ENCODE measurements at places on chromosomes 6 and 20.

- DNase-seq: no peak
These were observed 13.7 kb upstream of the ZFP57 start for GRCh38 chr6:29694637-29695036.

GRCh38 chr6:7907159-7907558 is 3.4 kb downstream of the TXNDC5 start:
- no peak for DNase-seq

GRCh38 chr6:124881898-124882578 is 80.2 kb upstream of the RNF217 start:
- DNase-seq: no peak

DNA sequence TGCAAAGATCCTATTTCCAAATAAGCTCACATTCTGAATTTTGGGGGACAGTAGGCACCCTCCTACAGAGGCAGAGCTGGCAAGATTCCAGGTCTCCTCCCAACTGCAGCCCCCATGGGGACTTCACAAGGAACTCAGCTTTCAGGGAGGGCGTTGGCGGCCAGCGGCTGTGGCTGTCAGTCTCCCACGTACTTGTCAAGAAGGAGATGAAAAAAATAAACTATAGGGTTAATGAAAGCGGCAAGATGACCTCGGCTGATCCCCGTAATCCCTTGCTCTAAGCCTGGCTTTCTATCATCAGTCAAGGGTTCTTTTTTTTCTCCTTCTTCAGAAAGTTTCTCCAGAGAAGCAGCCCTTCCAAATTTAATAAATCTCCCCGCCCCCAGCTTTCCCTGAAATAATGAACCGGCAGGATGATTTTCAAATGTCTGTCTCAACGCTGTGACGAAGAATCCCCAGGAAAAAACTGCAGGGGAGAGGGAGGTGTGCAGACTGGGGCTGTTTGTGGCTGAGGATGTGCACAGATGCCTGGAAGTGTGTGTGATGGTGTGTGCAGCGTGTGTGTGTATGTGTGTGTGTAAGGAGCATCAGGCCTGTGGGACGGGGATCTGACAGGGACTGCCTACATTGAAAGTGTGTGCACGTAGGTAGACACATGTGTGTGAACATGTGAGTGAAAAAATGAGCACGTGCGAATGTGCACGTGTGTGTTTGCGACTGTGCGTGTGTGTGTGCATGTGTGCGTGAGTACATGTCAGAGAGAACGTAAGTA is 78.7 kb downstream of the SLC2A10 start:
- DNase-seq: no peak

GRCh38 chr20:51445591-51445990 is 96.9 kb downstream of the NFATC2 start:
- no peak for DNase-seq

- no peak for DNase-seq
These were observed 71.3 kb upstream of the TINAG start for GRCh38 chr6:54236984-54237383.

GRCh38 chr6:9576521-9576920 is 838.4 kb downstream of the TFAP2A start:
- no peak for DNase-seq

GRCh38 chr6:161198176-161198575 is 75.7 kb downstream of the AGPAT4 start:
- no peak for DNase-seq

DNA sequence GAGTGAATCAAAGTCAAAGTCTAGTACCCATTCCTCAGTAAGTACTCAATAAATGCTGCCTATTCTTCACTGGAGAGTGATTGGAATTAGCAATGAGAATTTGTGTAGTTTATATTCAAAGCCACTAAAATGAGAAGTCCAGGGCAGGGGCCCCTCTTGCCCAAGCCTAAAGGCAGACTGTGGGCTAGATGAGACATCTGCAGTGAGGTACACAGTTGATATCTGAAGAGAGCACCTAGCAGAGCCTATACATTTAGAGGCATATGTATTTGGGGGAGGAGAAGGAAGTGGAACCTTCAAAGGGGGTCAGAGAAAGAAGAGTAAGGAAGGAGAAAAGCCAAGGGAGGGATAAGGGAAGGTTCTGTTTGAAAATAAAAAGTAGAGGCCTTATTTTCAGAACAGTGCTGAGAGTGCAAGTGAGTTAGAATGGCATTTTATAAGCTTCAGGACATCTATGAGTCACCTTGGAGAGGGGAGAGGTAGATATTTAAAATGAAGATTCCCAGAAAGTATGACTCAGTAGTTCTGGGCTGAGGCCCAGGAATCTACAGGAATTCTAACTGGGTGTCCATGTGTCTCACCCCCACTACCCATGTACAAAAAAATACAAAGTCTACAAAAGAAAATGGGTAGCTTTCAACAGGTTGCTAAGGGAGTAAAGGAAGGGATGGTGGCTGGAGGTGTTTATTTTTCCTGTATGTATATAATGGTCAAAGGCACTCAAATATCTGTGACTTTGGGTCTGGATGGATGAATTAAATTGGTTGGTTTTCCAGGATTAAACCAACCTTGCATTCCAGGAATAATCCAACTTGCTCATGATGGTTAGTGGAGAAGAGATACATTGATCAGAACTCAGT is 135.1 kb downstream of the ZFP64 start:
- no peak for DNase-seq

- no peak for DNase-seq
These were observed 1.4 kb upstream of the SNPH start for GRCh38 chr20:1264727-1265126.

GRCh38 chr20:62222972-62223371 is 2.9 kb upstream of the HRH3 start:
- DNase-seq: no peak

DNA sequence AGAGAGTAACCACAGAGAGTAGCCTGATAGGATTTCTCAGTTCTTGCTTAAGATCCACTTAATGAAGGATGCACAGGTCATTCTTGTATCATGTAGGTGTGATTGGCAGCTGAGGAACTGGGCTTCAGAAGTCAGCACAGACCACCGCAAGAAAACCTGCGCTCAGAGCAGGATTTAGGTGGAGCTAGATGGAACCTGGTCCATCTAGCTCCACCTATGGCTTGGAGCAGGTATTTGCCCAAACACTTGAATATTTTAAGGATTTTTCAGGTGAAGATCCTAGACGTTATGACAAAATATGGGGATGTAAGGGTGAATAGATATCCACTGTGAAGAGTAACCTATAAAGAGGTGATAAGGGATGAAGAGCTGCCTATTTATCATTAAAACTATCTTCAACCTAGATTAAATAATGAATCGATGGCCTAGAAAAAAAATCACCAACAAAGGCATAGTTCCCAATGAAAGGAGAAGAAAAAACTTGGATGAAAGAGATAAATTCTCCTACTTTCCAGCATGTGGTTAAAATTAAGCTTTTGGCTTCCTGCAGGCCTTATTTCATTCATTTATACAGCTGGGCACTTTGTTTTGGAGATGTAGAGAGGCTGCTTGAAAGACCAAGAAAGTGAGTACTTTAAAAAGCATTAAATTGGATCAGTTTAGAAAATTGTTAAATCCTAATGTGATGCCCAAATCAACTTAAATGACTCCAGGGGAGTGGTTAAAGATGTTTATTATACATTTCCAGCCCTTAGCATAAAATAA is 778.4 kb upstream of the GJE1 start:
- DNase-seq: no peak

DNA sequence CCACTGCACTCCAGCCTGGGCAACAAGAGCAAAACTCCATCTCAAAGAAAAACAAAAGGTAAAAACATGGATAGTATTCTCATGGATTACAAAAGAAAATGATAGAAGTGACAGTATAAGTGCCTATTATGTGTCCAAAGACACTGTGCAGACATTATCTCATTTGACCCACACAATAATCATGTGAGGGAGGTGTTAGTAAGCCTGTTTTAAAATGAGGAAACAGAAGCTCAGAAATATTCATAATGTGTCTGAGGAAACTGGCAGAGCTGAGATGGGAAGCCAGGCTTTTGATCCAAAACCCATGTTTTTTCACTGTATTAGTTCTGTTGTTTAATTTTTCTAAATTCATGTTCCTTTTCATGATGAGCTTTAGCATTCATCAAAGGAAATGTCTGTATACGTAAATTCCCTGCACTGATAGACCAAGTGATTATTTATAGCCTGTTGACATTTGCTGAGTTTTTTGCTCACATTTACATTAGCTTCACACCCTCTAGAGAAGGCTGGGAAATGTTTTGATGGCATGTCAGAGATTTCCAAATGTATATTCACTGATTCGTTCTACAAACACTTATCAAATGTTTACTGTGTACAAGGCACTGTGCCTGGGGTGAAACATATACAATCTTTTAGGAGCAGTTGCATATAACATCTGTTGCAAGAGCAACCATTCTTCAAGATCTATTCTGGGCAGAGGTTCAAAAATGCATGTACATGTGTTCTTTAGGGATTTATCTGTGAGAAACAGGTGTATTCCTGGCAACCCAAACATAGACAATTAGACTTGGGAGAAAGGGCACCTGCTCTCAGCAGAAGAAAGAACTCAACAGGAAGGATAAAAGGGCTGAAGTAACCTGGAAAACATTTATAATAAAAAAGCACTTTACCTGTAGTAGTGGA is 331.5 kb downstream of the SAMD5 start:
- DNase-seq: no peak

DNA sequence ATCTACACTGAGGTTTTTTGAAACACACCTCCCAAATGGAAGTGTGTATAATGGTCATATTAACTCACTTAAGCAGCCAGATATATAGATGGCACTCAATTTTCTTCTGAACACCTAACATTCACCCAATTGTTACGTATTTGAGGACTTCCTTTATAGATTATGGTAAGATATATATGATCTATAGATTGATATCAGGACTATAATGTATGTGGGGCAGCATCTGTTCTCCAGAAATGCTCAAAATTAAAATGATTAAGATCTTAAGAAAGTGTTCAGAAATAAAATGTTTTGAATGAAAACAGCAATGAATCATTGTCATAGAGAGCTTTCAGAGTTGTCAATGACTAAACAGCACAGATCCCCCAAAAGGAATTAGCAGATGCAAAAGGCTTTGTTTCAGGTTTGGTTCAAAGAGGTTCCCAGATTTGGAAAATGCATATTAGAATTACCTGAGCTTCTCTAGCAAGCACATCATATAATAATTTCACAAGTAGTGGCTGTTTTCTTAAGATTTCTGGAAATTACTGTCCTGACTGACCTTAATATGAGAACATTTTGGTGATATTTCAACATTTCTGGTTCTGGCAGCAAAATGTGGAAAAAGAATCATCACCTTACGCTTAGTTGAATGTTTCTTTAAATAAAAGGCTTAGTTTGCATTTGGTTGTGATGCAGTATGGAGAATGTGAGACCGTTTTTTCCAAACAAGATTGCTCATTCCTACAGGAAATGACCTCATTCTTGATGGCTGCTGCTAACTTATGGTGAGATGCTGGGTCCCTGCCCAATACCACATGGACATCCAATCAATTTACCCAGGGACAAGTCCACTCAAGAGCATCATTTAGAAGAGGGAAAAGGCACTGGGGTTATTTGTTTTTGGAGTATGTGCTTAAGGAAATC is 31.5 kb downstream of the TRAF3IP2 start:
- no peak for DNase-seq

DNA sequence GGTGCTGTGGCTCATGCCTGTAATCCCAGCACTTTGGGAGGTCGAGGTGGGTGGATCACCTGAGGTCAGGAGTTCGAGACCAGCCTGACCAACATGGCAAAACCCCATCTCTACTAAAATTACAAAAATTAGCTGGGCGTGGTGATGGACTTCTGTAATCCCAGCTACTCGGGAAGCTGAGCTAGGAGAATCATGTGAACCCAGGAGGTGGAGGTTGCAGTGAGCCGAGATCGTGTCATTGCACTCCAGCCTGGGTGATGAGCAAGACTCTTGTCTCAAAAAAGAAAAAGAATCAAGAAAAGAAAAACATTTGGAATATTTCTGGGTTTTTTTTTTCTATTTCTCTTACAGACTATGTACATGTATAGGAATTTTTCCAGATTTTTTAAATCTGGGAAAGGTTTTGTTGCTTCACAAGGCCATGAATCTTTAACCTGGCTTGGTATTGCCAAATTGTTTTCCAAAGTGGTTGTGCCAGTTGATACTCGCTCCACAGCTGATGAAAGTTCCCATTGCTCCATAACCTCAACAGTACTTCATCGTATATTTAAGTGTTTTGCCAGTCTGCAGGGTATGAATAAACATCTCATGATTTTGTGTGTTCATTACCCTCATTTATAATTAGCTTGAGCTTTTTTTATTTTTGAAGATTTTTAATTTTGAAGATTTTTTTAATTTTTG is 33.5 kb downstream of the RNF217 start:
- no peak for DNase-seq

- DNase-seq: peak; percentile 32
These were observed 19.0 kb downstream of the PXDC1 start for GRCh38 chr6:3732345-3733141.

DNA sequence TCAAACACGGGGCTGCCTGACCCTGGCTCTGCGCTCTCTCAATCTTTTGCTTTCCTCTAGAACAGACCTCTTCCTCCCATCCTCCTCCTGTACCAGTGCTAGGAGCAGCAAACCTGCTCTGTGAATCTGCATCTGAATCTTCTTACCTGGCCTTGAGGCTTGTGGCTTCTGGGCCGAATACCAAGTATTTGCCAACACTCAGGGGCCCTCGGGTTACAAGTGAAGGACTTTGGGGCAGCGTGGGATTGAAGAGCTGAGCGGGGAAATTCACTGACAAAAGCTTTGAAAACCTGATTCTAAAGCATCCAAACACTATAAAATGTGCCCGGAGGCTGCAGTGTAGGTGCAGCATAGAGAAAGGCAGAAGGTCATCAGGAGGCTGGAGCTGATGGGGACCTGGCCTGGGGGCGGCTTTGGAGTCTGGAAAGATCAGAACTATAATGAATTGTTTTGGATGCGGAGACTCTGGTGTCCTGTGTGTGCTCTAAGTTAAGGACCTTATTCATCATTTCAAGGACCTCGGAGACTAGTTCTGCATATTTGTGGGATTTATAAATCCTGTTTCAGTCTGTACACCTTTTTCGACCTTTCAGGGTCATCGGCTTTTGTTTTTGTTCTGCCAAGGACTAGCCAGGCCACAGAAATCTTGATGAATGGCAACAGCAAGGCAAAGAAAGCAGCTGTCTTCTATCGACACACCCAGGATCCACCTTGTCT is 16.4 kb upstream of the IGF2R start:
- no peak for DNase-seq

GRCh38 chr20:62818592-62819493 is 2.0 kb downstream of the COL9A3 start:
- DNase-seq: no peak

- DNase-seq: no peak
These were observed 55.9 kb downstream of the ANKEF1 start for GRCh38 chr20:10090588-10091166.

DNA sequence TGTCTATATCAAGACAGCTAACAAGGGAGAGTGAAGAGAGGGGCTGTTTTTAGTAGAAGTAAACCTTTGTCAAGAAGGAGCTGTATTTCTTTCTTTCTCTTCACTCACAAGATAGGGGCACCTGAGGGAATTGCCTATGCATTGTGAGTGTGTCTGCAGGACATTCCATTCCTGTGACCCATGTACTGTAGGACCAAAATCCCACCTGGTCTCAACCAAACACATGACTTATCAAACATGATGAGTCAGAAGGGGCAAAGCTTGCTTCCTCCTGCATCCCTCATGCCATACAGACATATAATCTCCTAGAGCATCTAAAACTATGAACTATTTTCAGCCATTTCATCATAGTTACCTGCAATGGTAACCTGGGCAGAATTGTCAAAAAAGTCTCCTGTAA is 21.8 kb downstream of the PKHD1 start:
- no peak for DNase-seq
